ENCODE measurements at places on chromosomes 11 and 22.

- no peak for DNase-seq
Measured at GRCh38 chr11:65770951-65771567, 9.7 kb downstream of the AP5B1 start.

DNA sequence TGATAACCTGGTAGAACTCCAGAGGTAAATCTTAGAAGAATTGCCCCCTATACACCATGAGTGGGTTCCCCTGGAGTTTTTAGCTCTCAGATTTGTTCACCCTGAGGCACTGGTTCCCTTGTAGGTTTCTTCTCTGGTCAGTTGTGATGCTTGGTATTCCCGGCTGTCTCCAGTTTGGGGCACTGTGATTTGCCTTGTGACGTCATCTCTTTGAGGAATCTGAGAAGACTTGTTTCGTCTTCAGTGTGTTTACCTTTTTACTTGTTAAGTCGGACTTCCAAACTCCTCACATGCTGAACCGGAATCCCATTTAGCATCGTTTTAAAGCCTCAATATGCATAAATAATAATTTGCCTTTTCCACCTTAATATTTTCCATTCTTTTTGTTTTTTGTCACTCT, 54.4 kb downstream of the CECR2 start:
- DNase-seq = no peak

GRCh38 chr22:45009606-45010531, at the start of gene PHF21B:
Gene PHF21B, minus strand, starts transcription at chr22:45010005. Its CDS starts 456 bp downstream, at chr22:45009549.
- DNase-seq = peak; percentile 74

DNA sequence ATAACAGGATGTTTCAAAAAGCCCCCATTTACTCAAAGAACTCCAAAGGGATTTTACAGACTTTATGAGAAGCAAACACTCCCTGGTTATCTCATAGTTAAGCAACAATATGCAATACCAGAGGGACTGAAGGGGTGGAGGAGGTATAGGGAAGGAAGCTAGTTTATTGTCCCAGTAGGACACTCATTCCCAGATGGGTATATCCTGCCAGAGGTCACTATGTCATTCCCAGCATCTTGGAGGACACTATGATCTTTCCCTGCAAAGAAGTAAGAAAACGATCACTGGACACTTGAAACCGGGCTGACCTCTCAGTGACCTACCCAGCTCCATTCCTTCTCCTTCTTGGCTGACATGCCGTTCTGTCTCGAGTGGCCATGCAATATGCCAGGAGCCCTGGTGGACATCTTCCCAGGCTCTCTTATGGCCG, 114.5 kb downstream of the NAT10 start:
- no peak for DNase-seq

DNA sequence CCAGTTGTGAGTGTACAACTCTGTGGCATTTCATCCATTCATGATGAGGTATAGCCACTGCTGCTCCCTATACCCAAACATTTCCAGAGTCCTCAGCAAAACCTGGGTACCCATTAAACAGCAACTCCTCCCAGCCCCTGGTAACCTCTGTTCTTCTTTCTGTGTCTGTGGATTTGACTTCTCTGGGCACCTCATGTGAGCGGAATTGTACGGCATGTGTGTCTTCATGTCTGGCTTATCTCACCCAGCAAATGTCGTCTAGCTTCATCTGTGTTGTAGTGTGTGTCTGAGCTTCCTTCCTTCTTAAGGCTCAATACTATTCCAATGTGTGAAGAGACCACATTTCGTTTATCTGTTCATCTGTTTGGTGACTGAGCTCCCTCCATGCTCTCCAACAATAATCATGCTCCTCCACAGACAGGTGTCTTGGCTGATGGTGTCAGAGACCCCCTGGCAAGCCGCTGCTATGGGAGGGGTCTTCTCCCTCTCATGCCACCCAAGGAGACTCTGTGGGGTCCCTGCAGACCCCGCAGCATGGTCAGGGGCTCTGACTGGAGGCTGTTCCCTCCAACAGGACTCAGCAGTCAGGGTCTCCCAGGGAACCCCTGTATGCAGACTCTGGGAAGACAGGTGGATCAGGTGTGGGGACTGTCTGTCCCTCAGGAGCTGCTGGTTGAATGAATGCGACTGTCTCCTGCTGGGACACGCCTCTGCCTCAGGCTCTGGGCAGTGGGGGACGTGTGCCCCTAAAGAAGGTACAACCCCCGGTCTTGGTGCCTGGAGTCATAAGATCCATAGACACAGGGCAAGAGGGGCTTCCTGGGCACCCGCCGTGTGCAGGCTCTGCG, 52.7 kb downstream of the SMIM38 start:
- DNase-seq = no peak

DNA sequence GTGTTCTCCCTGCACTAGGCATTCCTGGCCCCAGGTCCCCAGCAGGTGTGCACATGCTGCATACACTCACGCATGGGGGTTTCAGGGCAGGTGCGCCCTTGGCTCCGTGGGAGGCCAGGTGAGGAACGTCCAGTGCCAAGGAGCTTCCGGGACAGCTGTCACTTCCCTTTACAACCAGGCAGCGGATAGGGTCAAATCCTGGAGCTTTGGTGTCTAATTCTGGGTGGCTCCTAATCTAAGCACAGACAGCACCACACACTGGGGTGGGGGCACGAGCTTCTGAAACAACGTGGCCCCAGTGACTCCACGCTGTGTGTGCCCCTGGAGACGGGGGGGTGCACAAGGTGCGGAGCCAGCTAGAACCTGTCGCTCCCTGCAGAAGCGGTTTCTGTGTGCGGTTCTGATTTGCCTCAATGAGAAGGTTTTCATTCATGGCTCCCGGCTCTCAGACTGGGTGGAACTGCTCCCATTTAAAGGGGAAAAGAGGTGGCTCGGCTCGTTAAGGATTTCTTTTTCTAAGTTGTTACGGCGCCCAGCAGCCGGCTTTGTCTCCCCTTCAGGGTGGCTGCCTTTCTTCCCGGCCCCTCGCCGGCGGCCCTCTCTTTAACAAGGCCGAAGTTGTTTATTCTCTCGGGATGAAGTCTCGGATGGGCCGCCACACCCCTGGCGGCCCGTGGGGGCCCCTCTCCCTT, 5.0 kb downstream of the CCND1 start:
- DNase-seq = no peak

GRCh38 chr11:80041136-80042000, 600.5 kb upstream of the TENM4 start:
- no peak for DNase-seq

DNA sequence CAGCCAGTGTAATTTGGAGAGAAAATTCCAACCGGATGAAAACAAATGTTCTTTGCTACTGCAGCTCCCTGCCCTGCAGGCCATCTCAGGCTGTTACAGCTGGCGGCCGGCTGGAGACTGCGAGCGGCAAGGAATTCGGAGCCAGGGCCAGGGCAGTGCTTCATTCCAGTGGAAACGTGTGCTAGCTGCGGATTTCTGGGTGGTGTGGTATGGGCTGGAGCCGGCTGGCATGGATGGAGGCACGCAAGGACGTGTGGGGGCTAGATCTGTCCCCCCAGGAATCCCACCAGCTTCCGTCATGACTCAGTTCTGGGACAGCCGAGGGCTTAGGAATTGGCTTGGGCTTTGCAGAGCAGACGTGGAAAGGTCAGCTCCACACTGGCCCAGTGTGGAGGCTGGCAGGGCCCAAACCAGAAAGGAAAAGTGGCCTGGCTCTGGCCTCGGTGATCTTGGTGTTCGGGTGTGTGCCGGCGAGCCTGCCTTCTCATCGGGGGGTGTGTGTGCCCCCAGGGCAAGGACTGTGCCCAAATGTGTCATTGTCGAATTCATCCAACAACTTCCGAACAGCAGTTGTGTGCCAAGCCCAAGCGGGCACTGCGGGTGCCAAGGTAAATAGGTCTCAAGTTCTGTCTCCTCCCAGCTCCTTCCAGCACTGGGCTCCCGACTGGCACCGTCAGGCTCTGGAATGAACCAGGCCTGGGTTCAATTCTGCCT, 48.1 kb upstream of the SHISAL1 start:
- no peak for DNase-seq

DNA sequence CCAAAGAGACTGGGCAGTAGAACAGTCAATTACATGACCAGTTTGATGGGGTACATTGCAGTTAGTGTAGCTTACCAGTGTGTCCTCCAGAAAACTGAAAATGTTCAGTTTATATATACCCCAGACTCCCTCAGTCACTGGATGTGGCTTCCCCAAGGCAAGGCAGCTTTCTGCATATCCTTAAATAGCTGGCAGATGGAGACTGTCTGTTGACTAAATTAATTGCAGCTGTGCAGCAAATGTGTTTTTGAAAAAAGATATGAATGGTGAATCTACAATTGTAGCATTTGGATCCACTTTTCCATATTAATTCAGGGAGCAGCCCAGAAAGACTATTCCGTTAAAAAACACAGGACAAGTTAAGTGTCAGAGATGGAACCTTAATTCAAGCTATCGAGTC, 565.1 kb upstream of the CCDC179 start:
- DNase-seq = no peak

DNA sequence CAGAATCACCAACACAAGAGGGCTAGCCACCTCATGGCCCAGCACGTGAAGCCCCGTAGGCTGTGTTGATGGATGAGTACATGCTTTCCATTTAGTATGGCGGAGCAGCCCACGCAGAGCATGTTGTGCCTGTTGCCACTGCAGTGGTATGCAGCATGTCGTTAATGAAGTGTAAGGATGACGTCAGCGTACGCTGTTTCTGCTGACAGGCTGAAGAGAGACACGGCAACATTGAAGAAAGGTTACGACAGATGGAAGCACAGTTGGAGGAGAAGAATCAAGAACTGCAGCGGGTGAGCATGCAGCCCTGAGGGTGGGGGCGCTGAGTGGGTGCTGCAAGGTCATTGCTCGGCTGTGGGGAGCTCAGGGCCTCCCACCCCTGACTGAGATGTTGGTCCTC, 62.8 kb downstream of the PPFIA1 start:
- DNase-seq = no peak

GRCh38 chr11:116180806-116181600, 591.8 kb downstream of the BUD13 start:
- DNase-seq = no peak

DNA sequence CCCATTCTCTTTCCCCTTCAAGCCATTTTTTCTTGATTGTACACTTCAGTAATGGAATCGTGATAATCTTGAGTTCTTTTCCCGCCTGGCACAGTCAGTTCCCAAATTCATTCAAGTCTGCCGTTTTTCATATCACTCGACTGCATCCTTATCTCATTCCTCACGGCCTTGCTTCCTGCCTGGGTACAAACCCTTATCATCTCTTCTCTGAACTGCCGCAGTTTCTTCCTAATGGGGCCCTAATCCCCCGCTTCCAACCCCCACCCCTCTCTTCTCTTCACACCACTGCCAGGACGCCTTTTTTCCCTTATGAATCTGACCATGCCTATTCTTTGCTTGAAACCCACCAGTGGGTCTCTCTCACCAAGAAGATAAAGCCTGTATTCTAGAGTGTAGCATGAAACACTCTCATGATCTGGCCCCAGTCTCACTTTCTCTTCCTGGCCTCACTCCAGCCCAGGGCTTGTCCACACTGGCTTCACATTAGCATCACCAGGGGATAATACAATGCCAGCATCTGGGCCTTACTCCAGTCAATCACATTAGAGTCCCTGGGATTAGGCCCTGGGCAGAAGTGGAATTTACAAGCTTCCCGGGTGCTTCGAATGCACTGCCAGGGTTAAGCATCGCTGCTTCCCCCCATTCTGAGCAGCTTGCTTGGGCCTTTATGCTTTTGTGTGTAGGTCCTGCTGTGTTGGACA, 102.1 kb downstream of the FBXO7 start:
- DNase-seq = no peak

DNA sequence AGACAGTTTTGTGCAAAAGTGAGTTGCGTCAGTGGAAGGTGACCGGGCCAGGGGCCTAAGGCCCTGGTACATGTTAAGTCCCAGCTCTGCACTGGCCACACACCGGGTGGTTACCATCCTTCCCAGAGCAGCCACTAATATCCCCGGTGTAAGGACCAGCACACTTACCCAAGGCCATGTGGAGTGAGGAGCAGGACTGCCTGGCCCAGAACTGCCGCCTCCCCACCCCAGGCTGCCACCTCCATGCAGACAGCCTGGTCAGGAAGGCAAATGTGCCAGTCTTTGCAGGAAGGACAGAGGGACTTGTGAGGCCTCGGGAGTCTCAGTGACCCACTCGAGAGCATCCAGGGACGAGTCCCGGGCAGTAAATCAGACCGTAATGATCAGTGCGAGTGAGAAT, 102.9 kb downstream of the MORC2 start:
- peak; percentile 21 for DNase-seq

DNA sequence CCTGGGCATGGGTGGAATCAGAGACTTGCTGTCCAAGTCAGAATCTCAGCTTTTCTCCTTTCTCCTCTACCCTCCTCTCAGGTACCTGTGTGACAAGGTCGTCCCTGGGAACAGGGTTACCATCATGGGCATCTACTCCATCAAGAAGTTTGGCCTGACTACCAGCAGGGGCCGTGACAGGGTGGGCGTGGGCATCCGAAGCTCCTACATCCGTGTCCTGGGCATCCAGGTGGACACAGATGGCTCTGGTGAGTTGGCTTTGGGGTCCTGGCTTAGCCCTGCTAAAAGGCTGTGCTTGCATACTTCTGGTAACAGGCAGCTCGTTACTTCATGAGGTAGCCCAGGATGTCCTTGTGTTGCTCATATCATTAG, 10.7 kb downstream of the MCM5 start:
- DNase-seq = no peak

GRCh38 chr11:34134765-34135164, 29.3 kb downstream of the NAT10 start:
- no peak for DNase-seq

GRCh38 chr22:37482244-37482643, 3.9 kb downstream of the MFNG start:
- DNase-seq = no peak

DNA sequence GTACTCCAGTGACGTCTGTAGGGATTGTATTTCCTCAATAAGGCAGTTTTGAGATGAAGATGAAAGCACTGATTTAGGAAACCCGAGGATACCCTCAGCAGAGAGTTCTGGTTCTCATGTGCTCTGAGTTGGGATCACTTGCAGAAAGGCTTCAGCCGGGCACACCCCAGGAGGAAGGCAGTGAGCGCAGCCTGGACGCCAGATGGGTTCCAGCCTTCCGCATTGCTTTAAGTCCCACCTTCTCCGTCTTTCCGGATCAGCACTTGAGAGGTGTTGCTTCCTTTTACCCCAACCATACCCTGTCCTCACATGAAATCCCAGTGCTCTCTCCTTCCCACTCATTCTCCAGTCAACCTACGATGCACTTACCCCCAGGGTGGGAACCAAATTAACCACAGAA, 239.5 kb upstream of the CADM1 start:
- no peak for DNase-seq

GRCh38 chr11:316031-316701, 2.3 kb downstream of the IFITM1 start:
- DNase-seq = peak; percentile 78

- no peak for DNase-seq
Measured at GRCh38 chr11:61690706-61691379, 10.7 kb downstream of the DAGLA start.

DNA sequence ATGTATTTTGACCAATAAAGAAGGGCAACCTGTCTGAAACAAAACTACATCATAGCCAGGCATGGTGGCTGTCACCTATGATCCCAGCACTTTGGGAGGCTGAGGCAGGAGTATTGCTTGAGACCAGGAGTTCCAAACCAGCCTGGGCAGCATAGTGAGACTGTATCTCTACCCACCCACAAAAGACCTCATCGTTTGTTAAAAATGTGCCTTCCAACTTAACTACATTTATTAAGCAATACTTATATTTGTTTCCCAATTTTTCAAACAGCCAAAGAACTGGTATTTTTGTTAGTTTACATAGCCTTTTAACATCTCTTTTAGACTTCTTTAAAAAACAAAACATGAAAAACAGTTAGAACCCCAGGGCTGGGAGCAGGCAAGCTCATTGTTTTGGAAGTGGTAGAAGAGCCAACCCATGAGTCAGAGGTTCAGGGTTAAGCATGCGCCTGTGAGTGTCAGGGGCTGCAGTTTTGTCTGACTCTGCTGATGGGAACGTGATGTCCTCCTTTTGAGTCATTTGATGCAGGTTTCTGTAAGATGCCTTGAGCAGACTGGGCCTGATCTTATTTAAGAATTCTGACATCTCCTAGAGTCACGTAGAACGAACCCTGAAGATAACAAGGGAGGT, 53.9 kb upstream of the CRTAM start:
- no peak for DNase-seq
